A549 treated with DMSO at 1 μM for 4 hours (cell line): ENCODE measurements at places on chromosomes 3 and 15. TPM values are rescaled to one million over a fixed set of nuclear protein-coding genes. Genes with fewer than 3 reads are reported as not detected.

Gene RBSN
- total RNA-seq = 10.5 to 11.8 TPM (median 11.2 TPM) in 5 replicates

Gene HES1
- total RNA-seq = 12.0 to 14.9 TPM (median 14.1 TPM) in 5 replicates

Gene RTP1
- not detected in 5 replicates for total RNA-seq

Gene P4HTM
- 14.8 to 19.6 TPM (median 18.6 TPM) in 5 replicates for total RNA-seq

Gene SNTN
- total RNA-seq = not detected in 5 replicates

Gene ZNF860
- total RNA-seq = 0.97 to 1.5 TPM (median 1.1 TPM) in 5 replicates

Gene TM4SF18
- total RNA-seq = 44.7 to 51.2 TPM (median 50.3 TPM) in 5 replicates

Gene KATNBL1
- 30.5 to 41.9 TPM (median 33.8 TPM) in 5 replicates for total RNA-seq

Gene CFAP161
- not detected in 5 replicates for total RNA-seq

Gene SNX22
- 0.62 to 1.5 TPM (median 1.1 TPM) in 5 replicates for total RNA-seq

Gene FBXO22
- total RNA-seq = 57.8 to 94.2 TPM (median 88.0 TPM) in 5 replicates

Gene DPH3
- total RNA-seq = 19.6 to 27.8 TPM (median 25.9 TPM) in 5 replicates

Gene DAG1
- 49.8 to 62.9 TPM (median 60.1 TPM) in 5 replicates for total RNA-seq

Gene SAMD7
- total RNA-seq = not detected in 5 replicates

Gene LDHAL6B
- not detected in 5 replicates for total RNA-seq

Gene UBE3A
- 19.5 to 26.2 TPM (median 25.1 TPM) in 5 replicates for total RNA-seq

Gene BCHE
- total RNA-seq = 1.1 to 1.2 TPM (median 1.1 TPM) in 5 replicates

Gene ULK4
- total RNA-seq = 4.0 to 10.2 TPM (median 5.2 TPM) in 5 replicates

Gene OIP5
- total RNA-seq = 13.9 to 15.3 TPM (median 14.6 TPM) in 5 replicates

Gene C15orf62
- 0.07 to 0.14 TPM (median 0.12 TPM) in 4 of 5 replicates, not detected in the other for total RNA-seq

Gene HCN4
- total RNA-seq = 0.21 to 0.31 TPM (median 0.28 TPM) in 5 replicates

Gene SPESP1
- total RNA-seq = not detected in 5 replicates

Gene TRIM59
- total RNA-seq = 8.9 to 13.9 TPM (median 12.4 TPM) in 5 replicates

Gene SOX14
- not detected in 5 replicates for total RNA-seq

Gene ARNT2
- 16.8 to 20.6 TPM (median 18.4 TPM) in 5 replicates for total RNA-seq

Gene CHL1
- total RNA-seq = 0.02 TPM in 1 of 5 replicates, not detected in the others

Gene PLA2G4E
- total RNA-seq = not detected in 5 replicates

Gene FBXW12
- not detected in 5 replicates for total RNA-seq

Gene KBTBD13
- total RNA-seq = 0.02 TPM in 1 of 5 replicates, not detected in the others

Gene GCSAM
- total RNA-seq = not detected in 5 replicates

Gene A4GNT
- total RNA-seq = not detected in 5 replicates

Gene SAXO2
- 1.8 to 2.4 TPM (median 2.2 TPM) in 5 replicates for total RNA-seq

Gene TRPC1
- 6.1 to 11.4 TPM (median 8.2 TPM) in 5 replicates for total RNA-seq

Gene OR5H15
- total RNA-seq = not detected in 5 replicates

Gene ISL2
- 3.3 to 4.6 TPM (median 4.0 TPM) in 5 replicates for total RNA-seq

Gene HDC
- total RNA-seq = 0.06 to 0.14 TPM (median 0.14 TPM) in 3 of 5 replicates, not detected in the others

Gene NAALADL2
- 0.14 to 0.36 TPM (median 0.24 TPM) in 4 of 5 replicates, not detected in the other for total RNA-seq

Gene TUSC7
- total RNA-seq = not detected in 5 replicates

Gene COL7A1
- 139 to 257 TPM (median 204 TPM) in 5 replicates for total RNA-seq

Gene PROS1
- 8.4 to 11.3 TPM (median 9.0 TPM) in 5 replicates for total RNA-seq

Gene TMCO5A
- not detected in 5 replicates for total RNA-seq

Gene MITF
- 7.2 to 12.4 TPM (median 8.5 TPM) in 5 replicates for total RNA-seq

Gene MOBP
- total RNA-seq = 0.02 to 0.28 TPM (median 0.07 TPM) in 3 of 5 replicates, not detected in the others

Gene GNAT1
- 0.09 TPM in 1 of 5 replicates, not detected in the others for total RNA-seq

Gene ONECUT1
- 0.10 to 0.35 TPM (median 0.29 TPM) in 5 replicates for total RNA-seq

Gene ADIPOQ
- not detected in 5 replicates for total RNA-seq

Gene RAB27A
- 7.9 to 11.8 TPM (median 10.6 TPM) in 5 replicates for total RNA-seq

Gene RARB
- 6.6 to 16.1 TPM (median 14.1 TPM) in 5 replicates for total RNA-seq

Gene C15orf39
- total RNA-seq = 26.7 to 33.3 TPM (median 29.1 TPM) in 5 replicates

Gene TRPM1
- not detected in 5 replicates for total RNA-seq

Gene FRG2C
- total RNA-seq = not detected in 5 replicates

Gene NR1I2
- not detected in 5 replicates for total RNA-seq

Gene GABRB3
- 65.5 to 99.5 TPM (median 86.7 TPM) in 5 replicates for total RNA-seq

Gene GOLGA6B
- total RNA-seq = 0.06 to 0.09 TPM in 2 of 5 replicates, not detected in the others

Gene CLRN1
- total RNA-seq = not detected in 5 replicates

Gene BFSP2
- not detected in 5 replicates for total RNA-seq

Gene SLC6A1
- 0.03 TPM in 1 of 5 replicates, not detected in the others for total RNA-seq

Gene NPAP1
- not detected in 5 replicates for total RNA-seq
